ENCODE measurements at places on chromosomes 7 and 10. TPM values are rescaled to one million over a fixed set of nuclear protein-coding genes. Genes with fewer than 3 reads are reported as not detected.

GRCh38 chr10:131421381-131421780 lies 109.9 kb upstream of the TCERG1L start:
- no peak for DNase-seq

DNA sequence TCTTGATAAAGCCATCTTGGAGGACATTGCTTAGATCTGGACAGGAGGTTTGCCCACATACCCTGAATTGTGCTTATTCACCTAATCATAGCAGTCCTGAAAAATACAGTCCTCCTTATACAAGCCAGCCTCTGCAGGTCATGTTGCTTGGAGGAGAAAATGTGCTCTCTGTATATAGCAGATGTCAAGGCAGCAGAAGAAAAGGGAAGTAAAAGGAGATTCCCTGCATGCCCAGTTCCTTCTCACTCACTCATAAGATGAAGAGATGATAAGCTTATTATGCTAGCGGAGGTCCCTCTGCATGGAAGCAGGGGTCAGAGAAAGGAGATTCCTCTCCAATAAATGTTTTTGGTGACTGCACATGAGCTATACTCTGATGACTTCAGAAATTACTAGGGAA lies 458.8 kb upstream of the ZMIZ1 start:
- DNase-seq = no peak

GRCh38 chr10:59085711-59086502 lies 90.5 kb upstream of the PHYHIPL start:
- no peak for DNase-seq

DNA sequence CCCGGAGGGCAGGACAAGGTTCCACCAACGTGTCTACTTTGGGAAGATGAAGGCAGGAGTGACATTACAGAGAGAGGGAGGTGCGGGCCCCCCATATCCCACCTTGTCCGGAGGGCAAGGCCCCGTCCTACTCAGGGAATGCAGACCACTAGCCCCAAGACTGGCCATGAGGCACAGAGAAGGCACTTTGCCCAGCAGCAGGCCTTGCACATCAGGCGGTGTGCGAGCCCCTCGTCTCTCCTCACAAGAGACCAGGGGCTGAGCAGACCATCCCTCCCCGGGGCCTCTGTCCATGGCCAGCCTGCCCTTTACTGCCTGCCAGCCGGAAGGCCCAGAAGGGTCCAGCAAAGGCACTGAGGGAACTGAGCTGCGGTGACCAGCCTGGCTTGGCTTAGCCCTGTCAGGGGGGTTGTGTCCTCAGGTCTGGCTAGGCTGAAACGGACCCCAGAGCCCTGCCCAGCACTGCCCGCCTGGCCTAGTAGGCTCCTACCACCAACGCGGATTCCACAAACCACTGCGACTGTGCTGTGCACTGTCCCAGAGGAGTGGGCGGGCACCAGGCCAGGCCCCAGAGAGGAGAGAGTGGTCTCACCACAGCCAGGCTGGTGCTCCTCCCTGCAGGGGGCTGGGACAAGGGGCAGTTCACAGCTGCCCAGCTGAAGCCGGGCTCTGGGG lies 16.7 kb downstream of the CAMK2B start:
- DNase-seq = peak; percentile 83

DNA sequence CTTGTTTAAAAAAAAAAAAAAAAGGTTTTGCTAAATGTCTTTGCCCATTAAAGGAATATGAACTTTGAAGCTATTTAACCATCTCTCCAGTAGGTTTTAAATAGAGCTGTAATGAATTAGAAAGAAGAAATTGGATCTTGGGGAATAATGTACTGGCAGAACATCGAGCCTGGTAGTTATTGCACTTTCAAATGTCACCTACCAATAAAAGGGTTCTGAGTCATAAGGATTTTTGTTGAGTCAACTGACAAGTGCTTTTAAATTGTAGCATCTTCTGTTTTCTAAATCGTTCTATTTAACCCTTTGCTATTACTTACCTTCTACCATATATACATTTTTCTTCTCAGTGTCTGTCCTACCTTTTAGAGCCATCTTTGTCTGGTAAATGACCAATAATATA lies 10.7 kb downstream of the CUTC start:
- DNase-seq = no peak

- DNase-seq = peak; percentile 97
These were observed 29.0 kb upstream of the HSPA12A start for GRCh38 chr10:116771101-116771958.

GRCh38 chr10:101939008-101939648 lies 95.5 kb upstream of the KCNIP2 start:
- no peak for DNase-seq

- no peak for DNase-seq
These were observed at the start of gene CYP2W1 for GRCh38 chr7:983004-983615. CYP2W1 (plus strand) TSS chr7:983181; CDS start chr7:983212, 31 bp downstream.

DNA sequence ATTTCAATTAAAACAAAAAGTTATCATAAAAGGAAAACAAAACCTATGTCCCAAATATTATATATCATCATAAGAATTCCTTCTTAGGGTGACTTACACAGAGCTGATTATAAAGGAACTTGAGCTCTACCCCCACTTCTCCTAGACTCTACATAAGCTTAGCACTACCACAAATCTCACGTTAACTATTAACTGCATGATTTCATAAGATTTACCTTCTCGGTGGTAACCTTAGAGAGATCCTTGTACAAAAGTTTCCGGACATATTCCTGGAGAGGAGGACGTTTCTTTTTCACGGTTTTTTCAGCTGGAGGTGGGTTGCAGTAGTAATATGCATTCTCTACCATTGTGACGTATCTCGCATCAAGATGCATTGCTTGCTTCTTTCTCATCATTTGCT lies 83.7 kb downstream of the UPF2 start:
- peak; percentile 27 for DNase-seq

- no peak for DNase-seq
These were observed 32.4 kb downstream of the NOLC1 start for GRCh38 chr10:102184606-102185005.

DNA sequence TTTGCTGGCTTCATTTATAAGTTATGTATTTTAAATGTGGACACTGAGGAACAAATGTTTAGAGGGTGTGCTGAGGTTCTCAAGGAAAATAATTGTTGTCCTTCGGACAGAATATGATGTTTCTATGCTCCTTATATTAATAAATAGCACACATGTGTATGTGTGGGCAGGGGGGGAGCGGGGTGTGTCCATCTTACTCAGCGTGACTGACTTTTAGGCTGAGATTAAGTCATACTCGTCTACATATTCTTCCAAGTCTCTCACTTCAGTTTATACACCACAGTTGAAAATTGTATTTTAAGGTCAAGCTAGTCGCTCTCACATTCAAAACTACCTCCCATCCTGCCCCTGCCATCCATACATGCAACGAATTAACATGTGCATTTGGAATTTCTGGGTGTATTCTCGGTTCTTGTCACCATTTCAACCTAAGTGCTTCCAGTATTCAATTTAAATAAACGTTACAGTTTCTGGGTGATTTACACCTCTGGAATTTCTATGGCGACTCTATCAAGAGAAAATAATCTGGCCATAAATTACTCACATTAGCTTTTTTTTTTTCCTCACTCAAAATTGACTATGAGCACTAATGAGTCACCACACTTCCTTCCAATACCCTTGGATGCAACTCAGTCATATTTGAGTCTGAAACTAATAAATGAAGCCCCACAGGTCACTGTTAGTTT lies 3.3 kb downstream of the PCDH15 start:
- DNase-seq = no peak

The CDNF gene
- 1.8 TPM for total RNA-seq

The HK1 gene
- 99.6 TPM for total RNA-seq

The DIP2C gene
- 36.9 TPM for total RNA-seq

The AKR1D1 gene
- under 0.01 TPM for total RNA-seq

The NFE2L3 gene
- 0.59 TPM for total RNA-seq

Measured in osteoblast (primary cell).